Tongue (tissue), 3 donors: ENCODE measurements at places on chromosomes 16 and 17. TPM values are rescaled to one million over a fixed set of nuclear protein-coding genes. Genes with fewer than 3 reads are reported as not detected.
A peak's percentile ranks its signal among the peaks of the same experiment; 100 is the strongest.

DNA sequence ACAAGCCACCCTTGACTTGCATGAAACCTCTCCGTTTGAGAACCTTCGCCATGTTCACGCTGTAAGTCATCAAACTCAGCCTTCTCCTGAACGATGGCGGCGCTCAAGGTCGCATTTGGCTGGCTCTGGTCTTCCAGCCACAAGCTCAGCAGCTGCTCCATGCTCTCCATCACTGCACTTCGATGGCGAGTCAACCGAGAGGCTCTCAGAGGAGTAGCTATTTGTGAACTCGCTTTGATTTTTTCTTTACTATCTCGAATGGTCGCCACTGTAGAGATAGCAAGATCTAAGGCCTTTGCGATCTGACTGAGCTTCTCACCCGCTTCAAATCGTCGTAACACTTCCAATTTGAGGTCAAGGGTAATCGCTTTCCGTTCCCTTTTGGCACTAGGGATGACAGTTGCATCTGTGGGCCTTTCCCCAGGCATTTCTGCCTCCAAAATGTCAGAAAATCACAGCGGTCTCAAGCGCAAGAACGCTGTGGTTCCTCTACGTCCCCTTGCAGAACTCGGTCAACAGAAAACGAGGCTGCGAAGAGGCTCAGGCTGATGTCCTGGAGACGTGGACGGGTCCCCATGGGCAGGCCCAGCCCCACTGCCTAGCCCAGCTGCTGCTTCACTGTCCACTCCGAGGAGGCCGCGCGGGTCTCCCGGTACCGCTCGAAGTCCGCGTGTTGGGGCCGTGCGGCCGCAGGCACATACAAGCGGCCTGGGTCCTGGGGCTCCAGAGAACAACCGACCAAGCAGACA is 23.1 kb downstream of the DEF8 start:
- no peak for DNase-seq

- DNase-seq: peak; percentile 6
Measured at GRCh38 chr17:57910462-57911420, 44.5 kb downstream of the CUEDC1 start.

GRCh38 chr17:8056232-8056975 is 17.5 kb downstream of the ALOX15B start:
- DNase-seq: peak; percentile 24

DNA sequence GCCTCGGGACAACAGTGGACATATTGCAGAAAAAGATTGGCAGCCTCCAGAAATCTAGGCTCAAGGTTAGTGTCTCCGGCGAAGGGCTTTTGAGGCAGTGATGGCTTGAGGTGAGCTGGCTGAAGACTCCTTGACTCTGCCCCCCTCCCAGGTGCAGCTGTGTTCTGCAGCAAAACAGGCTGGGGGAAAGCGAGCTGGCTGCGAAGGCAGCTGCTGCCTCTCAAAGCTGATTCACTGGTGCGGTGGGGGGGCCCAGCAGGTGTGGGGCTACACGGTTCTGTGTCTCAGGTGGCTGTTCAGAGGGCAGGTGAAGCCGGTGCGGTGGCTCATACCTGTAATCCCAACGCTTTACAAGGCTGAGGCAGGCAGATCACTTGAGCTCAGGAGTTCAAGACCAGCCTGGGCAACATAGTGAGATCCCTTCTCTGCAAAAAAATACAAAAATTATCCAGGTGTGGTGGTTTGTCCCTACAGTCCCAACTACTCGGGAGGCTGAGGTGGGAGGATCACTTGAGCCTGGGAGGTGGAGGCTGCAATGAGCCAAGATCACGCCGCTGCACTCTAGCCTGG is 22.9 kb downstream of the C16orf96 start:
- no peak for DNase-seq

DNA sequence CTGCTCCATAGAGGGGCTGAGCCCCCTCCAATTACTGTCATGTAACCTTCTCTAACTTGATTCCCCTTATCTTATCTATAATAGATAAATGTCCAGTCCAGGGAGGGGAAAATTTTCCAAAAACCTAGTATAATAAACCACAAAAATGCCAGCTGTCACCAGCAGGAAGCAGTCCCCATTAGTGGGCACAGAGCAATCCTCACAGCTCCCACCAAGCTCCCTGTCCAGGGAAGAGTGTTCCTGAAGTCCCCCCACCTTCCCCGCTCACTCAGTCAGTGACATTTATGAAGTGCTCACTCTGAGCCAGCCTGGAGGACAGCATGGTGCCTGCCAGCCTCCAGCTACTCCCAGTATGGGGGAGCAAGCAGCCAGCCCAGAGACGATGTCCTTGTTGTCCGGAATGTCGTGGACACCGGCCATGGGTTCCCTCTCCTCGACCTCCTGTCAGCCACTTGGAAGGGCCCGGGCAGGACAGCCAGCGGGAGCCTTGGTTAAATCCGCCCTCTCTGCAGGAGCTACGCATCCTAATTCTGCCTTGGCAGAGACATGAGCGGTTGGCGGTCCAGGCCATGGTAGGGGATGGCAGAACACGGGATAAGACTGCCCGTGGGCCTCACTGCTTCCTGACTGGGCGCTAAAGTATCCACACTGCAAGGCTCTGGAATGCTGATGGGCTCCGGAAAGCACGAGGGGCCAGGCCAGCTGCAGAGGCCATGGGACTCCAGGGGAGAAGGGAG is 102.0 kb upstream of the CDH5 start:
- DNase-seq: no peak

DNA sequence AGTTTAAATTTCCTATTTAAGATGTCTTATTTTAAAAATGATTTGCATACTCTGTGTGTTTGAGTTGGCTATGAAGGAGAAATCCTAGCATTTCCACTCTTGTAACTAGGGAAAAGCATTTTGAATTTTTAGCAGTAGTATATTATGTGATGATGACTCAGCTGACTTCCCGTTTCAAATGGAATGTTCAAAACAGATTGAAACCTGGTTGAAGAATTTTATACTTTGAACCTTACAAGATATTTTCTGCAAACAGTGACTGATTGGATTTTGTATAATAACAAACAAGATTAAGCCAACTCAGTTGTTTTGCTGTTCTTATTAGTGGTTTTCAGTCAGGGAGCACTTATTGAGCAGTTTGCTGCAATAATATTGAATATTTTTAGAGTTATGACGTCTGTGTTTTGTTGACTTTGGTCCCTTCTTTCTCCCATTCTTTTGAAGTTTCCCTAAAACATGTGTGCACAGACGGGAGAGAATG is 8.0 kb downstream of the TNRC6A start:
- no peak for DNase-seq

- no peak for DNase-seq
Measured at GRCh38 chr16:73151941-73152340, 104.0 kb upstream of the ZFHX3 start.

DNA sequence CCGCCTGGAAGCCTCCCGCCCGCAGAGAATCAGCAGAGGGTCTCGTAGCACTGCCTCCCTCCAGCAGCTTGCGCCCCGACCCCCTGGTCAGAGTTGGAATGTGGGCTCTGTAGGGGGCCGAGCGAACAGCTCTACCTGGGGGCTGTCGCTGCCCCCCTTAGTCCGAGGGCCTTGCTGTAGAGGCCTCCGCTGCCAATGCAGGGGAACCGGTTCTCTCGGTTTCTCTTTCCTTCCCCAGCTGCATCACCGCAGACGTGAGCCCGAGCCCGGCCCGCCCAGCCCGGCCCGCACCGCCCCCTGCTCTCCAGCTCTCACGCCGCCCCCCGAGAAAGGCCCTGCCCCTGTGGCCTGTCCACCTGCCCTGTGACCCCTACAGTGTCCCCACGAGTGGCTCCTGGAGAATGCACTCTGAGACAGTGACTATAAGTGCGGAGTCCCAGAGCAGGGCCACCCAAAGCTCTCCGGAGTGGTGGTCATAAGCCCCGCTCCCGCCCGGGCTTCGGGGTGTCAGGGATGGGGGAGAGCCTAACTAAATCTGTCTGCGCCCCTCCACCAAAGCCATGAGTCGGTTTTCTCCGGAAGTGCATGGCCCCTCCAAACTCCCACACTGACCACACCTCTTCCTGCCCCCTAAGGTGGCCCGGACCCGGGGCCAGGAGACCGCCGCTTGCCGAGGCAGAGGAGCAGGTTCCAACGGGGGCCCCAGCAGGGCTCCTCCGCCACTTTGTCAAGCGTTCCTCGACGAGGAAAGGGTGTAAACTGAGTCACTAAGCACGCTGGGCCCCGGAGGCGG is 1.7 kb downstream of the ARHGAP27 start:
- peak; percentile 68 for DNase-seq

GRCh38 chr17:1803280-1803679 is 26.4 kb downstream of the SMYD4 start:
- no peak for DNase-seq

GRCh38 chr16:553601-554296 is 6.4 kb upstream of the PRR35 start:
- DNase-seq: no peak

DNA sequence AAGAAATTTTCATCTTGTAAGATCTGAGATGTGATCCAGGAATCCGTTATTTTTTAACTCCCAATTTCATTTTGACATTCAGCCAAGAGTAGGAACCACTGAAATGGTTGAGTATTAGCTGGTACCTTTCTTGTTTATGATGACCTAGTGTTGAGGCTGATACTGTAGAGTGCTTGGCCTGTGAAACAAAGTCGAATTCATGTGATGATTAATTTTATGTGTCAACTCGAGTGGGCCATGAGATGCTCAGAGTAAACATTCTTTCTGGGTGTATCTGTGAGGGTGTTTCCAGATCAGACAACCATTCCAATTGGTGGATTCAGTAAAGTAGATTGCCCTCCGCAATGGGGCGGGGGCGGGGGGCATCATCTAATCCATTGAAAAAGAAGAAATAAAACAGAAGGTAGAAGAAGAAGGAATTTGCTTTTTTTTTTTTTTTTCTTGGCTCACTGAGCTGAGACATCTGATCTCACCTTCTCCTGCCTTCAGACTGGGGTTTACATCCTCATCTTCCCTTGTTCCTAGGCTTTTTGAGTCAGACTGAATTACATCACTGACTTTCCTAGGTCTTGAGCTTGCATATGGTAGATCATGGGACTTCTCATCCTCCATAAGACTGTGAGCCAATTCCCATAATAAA is 264.6 kb upstream of the KCNJ16 start:
- DNase-seq: no peak

DNA sequence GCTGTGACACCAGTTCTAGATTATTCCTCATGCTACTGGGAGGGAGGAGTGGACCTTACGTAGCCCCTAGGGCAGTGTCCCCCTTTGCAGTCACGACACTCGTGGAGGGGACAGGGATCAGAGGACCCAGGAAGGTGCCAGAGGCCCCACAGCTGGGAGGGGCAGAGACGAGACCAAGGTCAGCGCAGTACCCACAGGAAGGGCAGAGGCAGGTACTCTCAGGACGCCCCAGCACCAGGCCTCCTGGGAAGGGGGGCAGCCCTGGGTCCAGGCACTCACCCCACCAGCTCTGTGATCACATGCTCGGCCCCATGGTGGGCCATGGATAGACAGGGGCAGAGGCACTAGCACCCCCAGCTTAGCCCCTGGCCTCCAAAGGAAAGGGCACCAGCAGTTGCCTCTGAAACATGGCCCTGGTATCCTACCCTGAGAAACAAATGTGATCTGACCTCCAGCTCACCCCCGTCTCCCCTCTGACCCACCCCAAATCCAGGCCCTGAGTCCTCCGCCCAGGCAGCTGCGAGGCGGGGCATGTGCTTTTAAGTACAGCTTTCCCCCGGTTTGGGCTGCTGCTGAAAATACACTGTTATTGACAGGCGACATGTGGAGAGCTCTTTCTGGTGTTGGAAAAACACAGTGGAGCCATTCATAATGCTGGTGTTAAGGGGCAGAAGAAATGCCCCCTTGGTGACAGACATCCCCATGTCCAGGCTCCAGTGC is 361.9 kb downstream of the C16orf95 start:
- DNase-seq: peak; percentile 84

DNA sequence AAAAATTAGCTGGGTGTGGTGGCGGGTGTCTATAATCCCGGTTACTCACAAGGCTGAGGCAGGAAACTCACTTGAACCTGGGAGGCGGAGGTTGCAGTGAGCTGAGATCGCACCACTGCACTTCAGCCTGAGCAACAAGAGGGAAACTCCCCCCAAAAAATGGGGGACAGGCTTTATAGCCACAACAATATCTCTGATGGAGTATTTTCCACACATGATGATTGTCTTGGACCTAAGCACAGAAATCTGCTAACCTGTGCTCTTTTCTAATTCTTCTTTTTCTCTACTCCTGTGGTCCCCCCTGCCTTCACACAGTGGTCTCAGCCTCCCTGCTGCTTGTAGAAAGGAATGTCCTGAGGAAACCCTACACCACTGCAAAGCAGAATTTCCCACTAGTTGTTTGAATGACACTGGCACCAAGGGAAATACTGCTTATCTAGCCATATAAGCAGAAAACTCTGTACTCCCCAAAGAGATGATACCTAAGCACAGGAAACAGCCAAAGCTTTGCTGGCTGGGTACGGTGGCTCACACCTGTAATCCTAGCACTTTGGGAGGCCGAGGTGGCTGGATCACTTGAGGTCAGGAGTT is 117.6 kb downstream of the USP31 start:
- no peak for DNase-seq

DNA sequence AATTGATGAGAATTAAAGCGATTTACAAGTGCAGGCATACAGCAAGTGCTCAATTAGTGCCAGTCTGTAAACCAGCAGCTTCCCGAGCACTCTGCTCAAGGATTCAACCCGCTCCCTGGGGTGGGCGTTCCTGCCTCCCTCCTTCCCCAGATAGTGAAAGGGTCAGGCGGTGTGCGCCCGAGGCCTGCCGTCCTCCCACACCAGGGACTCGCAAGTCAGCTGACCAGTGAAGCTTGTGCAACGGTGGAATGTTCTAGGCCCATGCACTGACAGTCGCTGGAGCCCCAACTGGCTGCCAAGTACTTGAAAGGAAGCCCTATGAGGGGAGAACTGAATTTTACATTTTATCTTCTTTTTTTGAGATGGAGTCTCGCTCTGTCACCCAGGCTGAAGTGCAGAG is 53.5 kb upstream of the PABPN1L start:
- no peak for DNase-seq

GRCh38 chr16:69615528-69615927 is 49.8 kb downstream of the NFAT5 start:
- DNase-seq: no peak

DNA sequence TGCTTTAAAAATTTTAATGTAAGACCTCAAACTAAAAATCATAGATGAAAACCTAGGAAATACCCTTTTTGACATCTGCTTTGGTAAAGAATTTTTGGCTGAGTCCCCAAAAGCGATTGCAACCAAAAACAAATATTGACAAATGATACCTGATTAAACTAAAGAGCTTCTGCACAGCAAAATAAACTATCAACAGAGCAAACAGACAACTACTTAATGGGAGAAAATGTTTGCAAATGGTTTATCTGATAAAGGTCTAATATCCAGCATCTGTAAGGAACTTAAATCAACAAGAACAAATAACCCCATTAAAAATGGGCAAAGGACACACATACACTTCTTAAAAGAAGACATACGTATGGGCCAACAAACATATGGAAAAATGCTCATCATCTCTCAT is 242.5 kb downstream of the BCAS3 start:
- no peak for DNase-seq

CCDC92B gene
- 0.21 TPM for total RNA-seq

CCR7 gene
- total RNA-seq: not detected

SMIM36 gene
- total RNA-seq: not detected

MT1A gene
- not detected for total RNA-seq

HOXB5 gene
- not detected for total RNA-seq

OTOP3 gene
- total RNA-seq: 1.4 TPM
